ENCODE measurements at places on chromosomes 1 and 21.

DNA sequence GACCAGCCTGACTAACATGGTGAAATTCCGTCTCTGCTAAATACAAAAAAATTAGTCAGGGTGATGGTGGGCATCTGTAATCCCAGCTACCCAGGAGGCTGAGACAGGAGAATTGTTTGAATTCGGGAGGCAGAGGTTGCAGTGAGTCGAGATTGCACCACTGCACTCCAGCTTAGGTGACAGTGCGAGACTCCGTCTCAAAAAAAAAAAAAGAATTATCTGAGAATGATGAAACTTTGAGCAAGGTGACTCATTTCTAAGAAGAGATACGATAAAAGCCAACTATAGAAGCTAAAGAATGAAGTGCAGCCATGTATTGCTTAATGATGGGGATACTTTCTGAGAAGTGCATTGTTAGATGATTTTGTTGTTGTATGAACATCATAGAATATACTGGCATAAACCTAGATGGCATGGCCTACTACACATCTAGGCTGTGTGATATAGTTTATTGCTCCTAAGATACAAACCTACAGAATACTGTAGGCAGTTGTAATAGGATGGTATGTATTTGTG lies 64.7 kb downstream of the SNRPE start:
- peak; percentile 26 for DNase-seq

DNA sequence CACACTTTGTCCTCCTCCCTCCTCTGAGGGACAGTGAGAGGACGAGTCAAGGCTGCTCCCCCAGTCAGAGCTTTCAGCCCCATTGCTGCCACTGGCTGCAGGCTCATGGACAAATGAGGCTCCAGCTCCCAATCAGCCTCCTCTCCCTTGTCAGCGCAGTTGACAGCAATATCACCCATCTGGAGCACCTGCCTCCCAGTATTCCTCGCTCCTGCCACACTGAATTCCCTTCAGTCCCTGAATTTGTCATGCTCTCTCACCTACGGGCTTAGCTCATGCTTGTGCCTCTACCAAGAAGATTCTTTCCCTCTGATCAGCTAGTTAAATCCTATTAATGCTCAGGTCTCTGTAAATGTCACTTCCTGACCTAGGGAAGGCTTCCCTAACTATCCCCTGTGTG lies 54.4 kb upstream of the SYT6 start:
- no peak for DNase-seq

GRCh38 chr1:166811691-166812090 lies 27.6 kb upstream of the POGK start:
- DNase-seq, result no peak

- no peak for DNase-seq
Observed at GRCh38 chr21:15063814-15064575, 805 bp downstream of the NRIP1 start.

DNA sequence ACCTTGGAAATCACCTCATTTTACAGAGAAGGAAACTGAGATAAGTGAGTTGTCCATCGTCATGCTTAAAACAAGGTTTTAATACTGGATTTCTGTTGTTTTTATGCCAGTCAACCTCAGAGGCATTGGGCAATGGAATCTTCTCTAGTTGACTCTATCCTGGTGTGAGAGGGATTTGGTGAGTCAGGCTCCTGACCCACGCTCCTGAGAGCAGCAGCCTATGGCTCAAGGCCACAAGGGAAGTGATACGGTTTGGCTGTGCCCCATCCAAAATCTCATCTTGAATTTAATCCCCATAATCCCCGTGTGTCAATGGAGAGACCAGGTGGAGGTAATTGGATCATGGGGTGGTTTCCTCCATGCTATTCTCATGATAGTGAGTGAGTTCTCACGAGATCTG lies 90.1 kb downstream of the TLR5 start:
- DNase-seq, result no peak

GRCh38 chr1:45674478-45674877 lies 11.9 kb downstream of the GPBP1L1 start:
- no peak for DNase-seq

DNA sequence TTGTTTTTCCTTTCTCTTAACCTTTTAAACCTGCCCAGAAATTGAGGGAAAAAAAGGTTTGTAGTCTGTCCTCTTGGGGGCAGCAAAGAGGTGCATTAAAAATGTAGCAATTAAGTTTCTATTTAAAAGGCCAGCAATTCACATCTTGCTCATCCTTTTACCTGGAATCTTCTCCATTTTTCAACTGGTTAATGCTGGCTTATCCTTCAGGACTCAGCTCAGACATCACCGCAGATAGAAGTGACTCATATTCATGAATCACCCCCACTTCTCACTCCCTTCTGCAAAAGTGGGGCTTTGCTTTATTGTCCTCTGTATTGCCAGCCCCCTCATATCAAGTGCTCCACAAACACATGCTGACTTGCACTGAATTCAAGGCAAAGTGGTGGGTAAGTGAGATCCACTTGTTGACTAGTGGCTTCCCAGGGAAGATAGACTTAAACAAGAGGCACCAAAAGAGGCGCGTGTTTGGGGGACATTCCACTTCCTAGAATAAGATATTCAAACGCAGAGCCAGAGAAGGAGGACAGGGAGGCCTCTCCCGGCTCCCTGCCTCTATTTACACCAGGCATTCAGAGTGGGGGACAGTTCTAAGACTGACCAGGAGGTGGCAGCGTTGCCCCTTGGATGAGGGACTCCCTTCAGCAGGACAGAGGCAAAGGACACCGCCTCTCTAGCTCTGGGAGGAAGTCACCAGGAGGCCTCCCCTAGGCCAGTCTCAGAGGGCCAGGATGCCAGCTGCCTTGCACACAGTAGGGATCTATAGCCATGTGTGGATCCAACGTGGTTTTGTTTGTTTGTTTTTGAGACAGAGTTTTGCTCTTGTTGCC lies 23.2 kb upstream of the ZNF648 start:
- DNase-seq, result peak; percentile 42

DNA sequence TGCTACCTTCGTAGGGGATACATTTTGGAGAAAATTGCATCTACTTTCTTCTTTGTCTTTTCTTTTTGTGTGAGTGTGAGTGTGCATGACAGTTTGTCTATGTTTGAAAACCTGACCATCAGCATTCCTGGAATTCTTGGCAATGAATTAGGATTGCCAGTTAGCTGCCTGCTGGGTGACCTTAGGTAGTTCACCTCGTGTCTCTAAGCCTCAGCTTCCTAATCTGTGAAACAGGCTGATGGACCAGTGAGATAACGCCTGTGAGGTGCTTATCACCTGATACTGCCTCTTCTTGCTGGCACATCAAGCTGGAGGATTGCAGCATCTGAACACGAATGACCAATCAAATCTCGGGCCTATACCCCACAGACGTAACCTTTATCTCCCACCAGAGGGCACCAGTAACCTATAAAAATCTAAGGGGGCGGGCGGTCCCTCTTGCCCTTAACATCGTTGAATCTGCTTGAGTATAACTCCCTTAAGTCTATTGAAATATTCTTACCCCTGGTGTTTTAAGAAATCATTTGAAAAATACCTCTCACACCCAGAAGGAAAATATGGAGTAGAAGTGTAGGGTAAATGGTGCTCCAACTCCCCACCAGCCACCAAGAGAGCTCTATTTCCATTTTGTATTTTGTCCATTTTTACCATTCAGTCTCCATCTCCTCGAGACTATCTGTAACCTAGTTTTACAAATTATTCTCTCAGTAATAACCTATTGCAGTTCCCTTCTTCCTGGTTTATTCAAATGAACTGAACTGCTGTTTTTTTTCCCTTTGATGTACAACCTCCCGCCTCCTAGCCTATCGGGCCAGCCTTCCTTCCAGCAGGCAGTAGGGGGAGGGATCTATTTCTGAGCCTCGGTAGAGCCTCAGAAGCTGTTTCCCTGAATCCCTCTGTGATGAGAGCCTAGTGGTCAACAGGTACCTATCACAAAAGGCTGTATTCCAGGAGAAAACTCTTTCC lies 49.7 kb downstream of the MDM4 start:
- peak; percentile 56 for DNase-seq

DNA sequence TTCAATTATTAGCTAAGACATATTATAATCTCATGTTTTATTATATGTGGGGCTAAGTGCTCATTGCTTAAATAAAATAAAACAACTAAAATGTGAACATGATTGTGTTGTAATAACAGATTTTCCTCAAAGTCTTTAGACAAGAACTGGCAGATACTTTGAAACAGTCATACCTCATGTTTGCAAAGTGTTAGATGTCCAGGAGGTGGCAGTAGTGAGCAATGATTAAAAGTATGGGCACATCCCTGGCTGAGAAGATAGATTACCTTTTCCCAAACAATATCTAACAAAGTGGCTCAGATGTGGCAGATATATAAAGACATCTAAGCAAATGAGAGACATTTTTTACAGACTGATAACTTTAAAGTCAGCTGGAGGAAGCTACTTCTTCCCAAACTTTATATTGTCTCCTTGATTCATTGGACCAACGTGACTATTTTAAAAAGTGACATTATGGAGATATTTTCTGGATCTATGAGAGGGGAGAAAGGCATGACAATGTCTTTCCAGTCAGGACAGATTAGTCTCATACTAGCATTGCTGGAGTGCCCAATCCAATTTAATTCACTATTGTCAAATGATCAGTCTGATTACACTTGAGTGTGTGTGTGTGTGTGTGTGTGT lies 269.8 kb downstream of the S1PR1 start:
- DNase-seq, result peak; percentile 9
